ENCODE measurements at places on chromosomes 1 and 21. TPM values are rescaled to one million over a fixed set of nuclear protein-coding genes. Genes with fewer than 3 reads are reported as not detected.

The CLCA2 gene
- polyA plus RNA-seq: 0.37 TPM

The S100A7 gene
- polyA plus RNA-seq: not detected

The KCNJ10 gene
- 0.03 TPM for polyA plus RNA-seq

The AIRE gene
- polyA plus RNA-seq: not detected

The RNU1-3 gene
- polyA plus RNA-seq: 3.0 TPM

The ANGPTL3 gene
- 0.07 TPM for polyA plus RNA-seq

The OR2G2 gene
- not detected for polyA plus RNA-seq

The CELA2A gene
- not detected for polyA plus RNA-seq

The TSSK3 gene
- 1.7 TPM for polyA plus RNA-seq

The S100A9 gene
- 0.31 TPM for polyA plus RNA-seq

The FCRL2 gene
- 0.23 TPM for polyA plus RNA-seq

The GSTM5 gene
- 0.25 TPM for polyA plus RNA-seq

DNA sequence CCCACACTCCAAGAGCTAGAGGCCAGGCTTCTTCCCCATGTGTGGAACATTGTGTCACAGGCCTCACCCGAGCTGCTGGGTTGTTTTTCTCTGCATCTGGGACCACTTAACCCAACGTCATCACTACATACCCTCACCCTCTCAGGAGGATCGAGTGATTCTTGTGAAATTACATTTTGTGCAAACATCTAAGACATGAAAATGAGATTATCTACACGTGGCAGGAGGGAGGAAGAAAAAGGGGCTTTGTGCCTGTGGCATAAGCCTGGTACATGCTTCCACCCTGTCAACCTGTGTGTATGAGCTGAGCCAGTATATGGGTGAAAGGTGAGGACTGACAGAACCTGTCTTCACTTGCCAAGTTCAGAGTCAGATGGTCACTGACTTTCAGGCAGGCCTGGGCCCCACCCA is 1.6 kb downstream of the CPT2 start:
- H3K4me3 ChIP-seq: peak overlapping the region; percentile 72
- H3K4me1 ChIP-seq: peaks cover 2% of the 10 kb centered on the region
- no peaks in the 10 kb centered on the region for H3K27me3 ChIP-seq

GRCh38 chr1:233005703-233006102 is 55.3 kb downstream of the NTPCR start:
- H3K36me3 ChIP-seq: no peaks in the 10 kb centered on the region
- no peak overlapping the region for H3K27ac ChIP-seq
- no peak overlapping the region for H3K4me3 ChIP-seq

- H3K36me3 ChIP-seq: no peaks in the 10 kb centered on the region
- no peak overlapping the region for H3K4me3 ChIP-seq
- no peaks in the 10 kb centered on the region for H3K4me1 ChIP-seq
- no peak for DNase-seq
These were observed 974.8 kb downstream of the ADGRL2 start for GRCh38 chr1:82775406-82776000.

DNA sequence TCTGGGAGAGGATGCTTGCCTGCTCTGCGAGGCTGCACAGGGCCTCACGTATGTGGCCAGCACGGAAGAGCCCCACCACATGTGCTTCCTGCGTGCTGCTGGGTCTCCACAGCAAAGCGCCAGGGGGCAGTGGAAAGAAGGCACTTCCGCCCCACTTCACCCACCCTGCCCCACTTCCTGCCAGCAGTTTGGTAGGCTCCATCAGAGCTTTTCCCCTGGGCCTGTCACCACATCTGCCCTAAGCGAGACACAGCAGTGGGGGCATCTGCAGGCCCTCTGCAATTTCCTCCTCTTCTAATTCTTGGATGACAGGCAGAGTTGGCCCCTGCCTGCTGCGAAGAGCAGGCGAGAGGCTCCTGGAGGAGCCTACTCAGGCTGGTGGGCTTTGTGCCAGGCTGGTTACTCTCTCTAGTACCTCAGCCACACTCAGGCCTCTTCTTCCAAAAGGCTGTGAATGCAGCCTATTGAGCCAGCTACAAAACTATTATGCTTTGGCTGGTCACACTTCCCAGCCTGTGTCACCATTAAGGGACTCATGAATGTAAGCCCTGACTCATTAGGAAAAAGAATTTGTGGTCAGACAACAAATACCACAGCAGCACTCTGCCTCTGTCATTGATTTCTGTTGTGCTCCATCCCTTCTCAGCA is 25.0 kb downstream of the CD244 start:
- no peaks in the 10 kb centered on the region for H3K27me3 ChIP-seq
- H3K4me3 ChIP-seq: no peak overlapping the region
- H3K36me3 ChIP-seq: no peaks in the 10 kb centered on the region
- peak; percentile 78 for DNase-seq

- no peaks in the 10 kb centered on the region for H3K4me1 ChIP-seq
- no peak overlapping the region for H3K27ac ChIP-seq
- no peak for DNase-seq
- H3K4me3 ChIP-seq: no peak overlapping the region
These were observed 1384.1 kb upstream of the B3GALT2 start for GRCh38 chr1:194570476-194570875.

DNA sequence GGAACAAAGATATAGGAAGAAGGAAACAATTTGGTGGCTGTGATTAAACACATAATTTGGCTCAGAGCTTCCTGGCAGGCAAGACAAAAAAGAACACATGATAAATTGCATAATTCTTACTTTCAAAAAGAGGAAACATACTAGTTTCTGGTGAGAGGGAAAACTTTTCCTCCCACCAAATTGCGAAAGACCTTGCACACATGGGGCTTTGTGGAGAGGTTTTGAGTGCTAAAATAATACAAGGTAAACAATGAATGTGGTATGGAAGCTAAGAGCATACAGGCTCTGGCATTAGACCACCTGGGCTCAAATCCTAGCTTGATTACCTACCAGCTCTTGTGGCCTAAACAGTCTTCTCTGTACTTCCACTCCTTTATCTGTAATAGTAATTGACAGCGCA is 140.2 kb upstream of the HOOK1 start:
- H3K4me3 ChIP-seq: no peak overlapping the region
- no peak for DNase-seq
- H3K27ac ChIP-seq: no peak overlapping the region

GRCh38 chr1:114390361-114390760 is 120.6 kb downstream of the TRIM33 start:
- no peak overlapping the region for H3K4me3 ChIP-seq
- no peak for DNase-seq
- H3K4me1 ChIP-seq: no peaks in the 10 kb centered on the region
- 0 out of 2 replicates have a peak, but pooled peaks cover 3% of the 10 kb centered on the region for H3K36me3 ChIP-seq
- no peak overlapping the region for H3K27ac ChIP-seq

- H3K27ac ChIP-seq: no peak overlapping the region
- no peak for DNase-seq
- no peaks in the 10 kb centered on the region for H3K27me3 ChIP-seq
- H3K4me1 ChIP-seq: no peaks in the 10 kb centered on the region
- no peaks in the 10 kb centered on the region for H3K36me3 ChIP-seq
These were observed 421 bp upstream of the LCE3A start for GRCh38 chr1:152623203-152623844.

GRCh38 chr1:236099355-236099974 is 34.6 kb upstream of the NID1 start:
- no peak overlapping the region for H3K4me3 ChIP-seq
- H3K27ac ChIP-seq: no peak overlapping the region
- peaks cover 5% of the 10 kb centered on the region for H3K4me1 ChIP-seq
- H3K36me3 ChIP-seq: no peaks in the 10 kb centered on the region

GRCh38 chr1:83515578-83516154 is 483.3 kb downstream of the TTLL7 start:
- no peaks in the 10 kb centered on the region for H3K27me3 ChIP-seq
- H3K27ac ChIP-seq: no peak overlapping the region
- H3K36me3 ChIP-seq: no peaks in the 10 kb centered on the region

DNA sequence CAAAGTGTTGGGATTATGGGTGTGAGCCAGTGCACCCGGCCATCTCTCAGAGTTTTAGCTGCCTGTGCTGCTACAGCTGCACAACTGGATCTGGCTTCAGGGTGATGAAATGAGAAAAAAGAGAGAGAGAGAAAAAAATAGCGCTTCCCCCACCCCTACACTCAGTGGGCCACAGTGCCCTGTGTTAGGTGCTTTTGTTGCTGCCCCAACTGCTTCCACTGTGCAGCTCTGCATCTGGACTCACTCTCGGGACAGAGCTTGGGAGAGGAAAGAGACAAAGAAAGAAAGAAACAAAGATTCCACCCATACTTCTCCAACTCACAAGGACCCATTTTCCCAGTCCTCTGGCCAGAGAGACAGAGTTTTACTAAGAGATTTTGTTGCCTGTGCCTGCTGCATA is 50.4 kb downstream of the INAVA start:
- no peaks in the 10 kb centered on the region for H3K4me1 ChIP-seq
- DNase-seq: no peak
- H3K27me3 ChIP-seq: no peaks in the 10 kb centered on the region
- no peaks in the 10 kb centered on the region for H3K36me3 ChIP-seq
- no peak overlapping the region for H3K4me3 ChIP-seq
- H3K27ac ChIP-seq: no peak overlapping the region

GRCh38 chr1:81920886-81921285 is 120.2 kb downstream of the ADGRL2 start:
- H3K27ac ChIP-seq: no peak overlapping the region
- DNase-seq: no peak
- no peaks in the 10 kb centered on the region for H3K27me3 ChIP-seq
- H3K4me3 ChIP-seq: no peak overlapping the region
- H3K4me1 ChIP-seq: no peaks in the 10 kb centered on the region
- H3K36me3 ChIP-seq: no peaks in the 10 kb centered on the region

Measured in GM12878 (cell line).